ENCODE measurements at places on chromosomes 5 and 9. TPM values are rescaled to one million over a fixed set of nuclear protein-coding genes. Genes with fewer than 3 reads are reported as not detected.

Gene SAXO1
- 0.29 TPM for total RNA-seq

- peak; percentile 83 for DNase-seq
Observed at GRCh38 chr5:139774980-139775661, 20.5 kb upstream of the PSD2 start.

GRCh38 chr5:60916646-60917045 is 28.2 kb downstream of the ERCC8 start:
- DNase-seq, result no peak

Gene TNC
- 48.0 TPM for total RNA-seq
